ENCODE measurements at places on chromosomes 4 and X. TPM values are rescaled to one million over a fixed set of nuclear protein-coding genes. Genes with fewer than 3 reads are reported as not detected.

DNA sequence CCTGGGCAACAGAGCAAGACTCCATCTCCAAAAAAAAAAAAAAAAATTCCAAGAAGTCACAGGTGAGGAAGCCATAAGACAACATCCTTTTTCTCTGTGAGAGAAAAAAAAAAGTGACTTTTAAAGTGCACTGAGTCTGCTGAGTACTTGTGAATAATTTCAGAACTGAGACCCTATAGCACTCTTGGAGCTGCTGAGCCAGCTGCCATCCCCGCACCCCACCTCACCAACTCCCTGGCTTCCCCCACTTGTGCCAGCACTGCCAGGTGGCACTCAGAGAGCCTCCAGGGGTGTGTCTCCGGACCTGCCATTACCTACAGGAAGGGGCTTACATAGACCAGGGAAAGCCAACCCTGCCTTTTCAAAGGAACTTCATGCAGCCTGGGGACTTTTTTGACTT lies 39.2 kb upstream of the HS3ST1 start:
- DNase-seq, result no peak

DNA sequence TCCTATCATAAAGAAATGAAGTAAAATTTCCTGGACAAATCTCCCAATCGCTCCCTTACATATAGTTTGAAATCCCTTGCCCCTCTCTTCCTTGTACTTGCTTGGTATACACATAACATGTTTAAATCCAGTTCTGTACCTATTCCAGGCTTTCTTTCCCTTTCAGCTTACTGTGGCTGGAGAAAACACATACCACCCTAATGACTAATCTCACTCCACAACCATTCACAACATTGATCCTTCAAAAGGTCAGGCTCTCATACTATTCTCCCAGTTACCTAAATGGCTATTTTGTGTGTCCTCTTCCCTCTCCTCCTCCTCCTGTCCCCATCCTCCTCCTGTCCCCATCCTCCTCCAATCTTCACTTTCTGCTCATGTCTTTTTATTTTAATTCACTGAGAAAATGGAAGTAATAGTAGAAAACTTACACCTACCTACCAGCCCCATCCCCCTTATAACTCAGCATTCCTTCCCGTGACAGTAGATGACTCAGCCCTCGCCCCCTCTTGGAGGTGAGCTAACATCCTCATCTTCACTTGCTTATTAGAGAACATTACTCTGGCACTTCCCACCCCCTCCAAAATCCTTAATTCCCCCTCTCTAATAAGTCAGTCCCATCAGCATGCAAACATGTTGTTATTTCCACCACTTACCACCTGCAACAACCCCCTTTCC lies 77.5 kb downstream of the IL15 start:
- no peak for DNase-seq

DNA sequence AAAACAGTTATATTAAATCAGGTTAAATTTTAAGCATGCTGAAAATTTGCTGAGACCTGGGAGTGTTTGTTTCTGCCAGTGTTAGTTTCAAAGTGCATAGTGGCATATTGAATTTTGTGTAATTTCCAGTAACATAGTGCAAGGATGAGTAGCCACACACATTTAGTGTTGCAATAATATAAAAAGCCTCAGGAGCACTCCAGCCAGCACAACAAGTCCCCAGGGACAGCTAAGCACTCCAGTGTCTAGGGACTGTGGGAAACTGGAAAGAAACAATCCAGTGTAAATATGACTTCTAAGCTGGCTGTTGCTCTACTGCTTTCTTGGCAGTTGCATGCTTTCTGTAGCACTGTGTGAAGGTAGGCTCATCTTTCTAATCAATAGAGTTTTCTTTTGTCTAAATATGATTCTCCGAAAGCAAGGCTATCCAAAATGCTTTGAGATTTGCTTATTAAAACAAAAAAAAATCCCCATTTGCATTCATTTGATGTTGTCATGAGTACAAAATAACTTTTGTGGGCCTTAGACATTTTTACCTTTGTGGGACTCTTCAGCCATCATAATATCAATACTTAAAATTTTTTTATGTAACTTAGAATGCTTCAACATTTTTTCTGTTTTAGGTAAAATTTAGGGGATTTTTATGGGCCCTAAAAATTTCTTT lies 24.2 kb upstream of the CXCL2 start:
- DNase-seq, result no peak

DNA sequence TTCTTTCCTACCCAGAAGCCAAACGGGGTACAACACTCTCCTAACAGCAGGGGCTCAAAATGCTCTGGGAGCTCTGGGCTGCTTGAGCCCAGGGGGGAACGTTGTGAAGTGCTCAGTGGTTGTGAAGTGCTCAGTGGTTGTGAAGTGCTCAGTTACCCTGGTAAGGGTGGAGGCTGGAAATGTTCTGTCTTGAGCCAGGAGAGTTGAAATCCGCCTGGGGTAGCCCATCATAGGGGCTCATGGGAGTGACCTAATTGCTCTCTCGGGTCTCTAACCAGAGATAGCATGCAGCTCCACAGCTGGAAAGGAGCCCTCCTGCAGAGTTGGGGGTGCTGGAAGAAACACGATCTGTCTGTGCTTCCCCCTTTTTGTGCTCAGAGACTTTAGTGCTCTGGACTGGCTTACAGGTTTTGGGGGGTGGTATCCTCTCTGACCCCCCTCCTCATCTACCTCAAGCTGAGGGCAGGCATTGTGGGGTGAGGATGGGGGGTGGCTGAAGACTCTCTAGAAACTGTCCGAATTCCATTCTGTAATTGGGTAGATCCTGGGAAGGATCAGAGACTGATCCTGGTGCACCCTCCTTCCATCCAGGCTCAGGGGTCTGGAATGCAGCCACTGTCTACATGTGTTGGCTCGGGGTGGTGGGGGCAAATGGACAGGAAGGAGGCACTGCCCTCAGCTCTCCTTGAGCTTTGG lies 2.7 kb downstream of the EFNB1 start:
- DNase-seq, result no peak

Gene IL2RG
- total RNA-seq, result 1.3 TPM

- no peak for DNase-seq
Measured at GRCh38 chr4:176999935-177000543, 207.3 kb upstream of the VEGFC start.

All from gastrocnemius medialis (tissue), 4 donors.